ENCODE measurements at places on chromosomes 7 and 10.

GRCh38 chr10:131980761-131981428 lies 828 bp downstream of the BNIP3 start:
- no peak for DNase-seq

DNA sequence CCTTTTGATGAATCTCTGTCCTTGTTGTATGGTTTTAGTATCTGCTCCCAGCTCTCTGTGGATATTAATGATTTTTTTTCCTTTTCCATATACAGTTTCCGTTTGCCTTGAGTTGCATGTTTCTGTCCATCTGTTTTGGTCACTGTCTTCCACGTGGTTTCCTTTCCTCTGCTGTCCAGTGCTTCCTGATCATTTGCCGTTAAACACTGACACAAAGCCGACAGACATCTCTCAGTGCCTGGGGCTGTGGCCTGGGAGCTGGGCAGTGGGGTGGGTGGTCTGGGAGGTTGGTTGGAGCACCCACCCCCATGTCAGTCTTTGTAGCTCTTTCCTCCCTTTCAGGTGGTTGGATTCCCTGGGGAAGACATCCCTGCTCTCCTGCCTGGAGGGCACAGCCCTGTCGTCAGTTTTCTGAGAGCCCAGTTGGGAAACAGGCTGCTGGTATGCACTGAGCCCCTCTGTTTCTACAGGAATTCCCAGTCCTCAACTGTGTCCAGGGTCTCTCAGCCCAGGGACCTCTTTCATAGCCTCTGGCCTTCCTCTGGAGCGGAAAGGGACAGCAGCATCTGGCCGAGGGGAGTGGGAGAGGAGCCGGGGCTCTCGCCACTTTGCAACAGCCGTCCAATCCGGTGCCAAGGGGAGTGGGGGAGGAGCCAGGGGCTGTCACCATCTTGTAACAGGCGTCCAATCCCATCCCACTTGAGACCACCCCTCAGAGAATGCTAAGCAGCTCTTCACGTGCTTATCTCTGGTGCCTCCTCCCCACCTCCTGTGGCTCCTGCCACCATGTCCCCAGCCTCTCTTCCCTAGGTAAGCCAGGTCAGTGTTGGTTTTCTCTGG lies 26.7 kb upstream of the MKI67 start:
- no peak for DNase-seq

- DNase-seq: no peak
Observed at GRCh38 chr7:24017519-24017918, 266.5 kb upstream of the NPY start.

DNA sequence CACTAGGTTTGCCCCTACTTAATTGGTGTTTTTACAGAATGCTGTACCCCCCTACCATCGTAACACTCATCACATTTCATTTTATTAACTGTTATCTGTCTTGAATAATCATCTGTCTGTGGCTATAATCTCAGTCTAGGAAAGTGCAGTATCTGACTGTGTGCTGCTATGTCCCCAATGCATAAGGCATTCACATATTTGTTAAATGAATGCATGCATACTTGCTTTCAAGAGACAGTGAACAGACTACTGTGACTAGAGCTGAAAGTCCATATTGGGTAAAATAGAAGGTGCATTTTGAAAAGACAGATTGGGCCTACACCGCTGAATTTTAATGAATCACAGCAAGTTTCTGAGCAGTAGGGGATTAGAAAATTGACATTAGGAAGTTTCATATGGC lies 112.3 kb downstream of the ARHGAP12 start:
- DNase-seq: no peak

DNA sequence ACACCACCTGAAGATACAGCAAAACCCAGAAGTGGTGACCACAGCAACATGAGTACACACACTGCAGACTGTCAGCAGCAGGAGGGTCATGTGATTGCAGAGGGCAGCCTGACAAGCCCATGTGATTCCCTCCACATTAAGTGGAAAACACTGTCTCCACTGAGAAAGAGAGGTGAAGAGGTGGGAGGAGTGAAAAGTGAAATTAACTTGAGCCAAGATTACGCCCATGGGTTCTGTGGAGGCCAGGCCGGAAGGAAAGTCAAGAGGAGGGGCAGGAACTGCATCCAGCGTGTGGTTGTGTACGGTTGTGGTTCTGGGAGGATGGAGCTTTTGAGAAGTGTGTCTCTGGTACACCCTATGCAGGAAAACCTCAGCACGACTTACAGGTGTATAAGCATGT lies 138.5 kb downstream of the PLXNA4 start:
- DNase-seq: no peak

GRCh38 chr10:116490028-116490662 lies 55.6 kb upstream of the PNLIP start:
- no peak for DNase-seq

DNA sequence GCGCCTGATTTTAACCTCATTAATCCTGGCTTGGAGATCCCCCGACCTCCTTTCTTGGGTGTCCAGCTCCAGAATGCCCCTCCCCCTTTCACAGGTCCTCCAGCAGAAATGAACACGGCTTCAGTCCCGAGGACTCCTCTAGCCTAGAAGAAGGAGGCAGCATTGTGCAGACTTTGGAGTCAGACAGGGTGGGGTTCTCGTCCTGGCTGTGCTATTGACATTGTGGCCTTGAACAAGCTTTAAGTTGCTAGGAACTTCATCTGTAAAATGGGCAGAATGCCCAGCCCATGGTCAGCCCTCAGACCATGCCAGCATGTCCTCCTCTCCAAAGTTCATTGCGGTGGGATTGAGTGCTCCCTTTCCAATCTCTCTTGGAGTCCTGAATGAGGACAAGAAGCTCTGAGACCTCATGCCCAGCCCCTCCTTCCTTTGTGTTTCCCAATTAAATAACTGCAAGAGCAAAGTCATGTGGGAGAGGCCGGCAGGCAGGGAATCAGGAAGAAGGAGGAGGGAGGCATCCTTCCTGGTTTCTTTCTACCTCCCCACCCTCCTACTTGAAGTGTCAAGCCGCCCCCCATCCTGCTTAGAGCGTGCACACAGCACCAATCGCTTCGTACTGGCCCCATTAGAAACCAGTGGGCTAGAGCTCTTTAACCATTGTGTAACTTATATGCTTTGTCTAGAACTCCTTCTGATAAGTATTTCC lies 86.4 kb downstream of the RBM20 start:
- DNase-seq: no peak

GRCh38 chr7:129308047-129308446 lies 83.2 kb downstream of the AHCYL2 start:
- no peak for DNase-seq

- DNase-seq: no peak
Observed at GRCh38 chr10:126225672-126226008, 162.6 kb downstream of the ADAM12 start.

GRCh38 chr7:45646996-45647825 lies 73.0 kb downstream of the ADCY1 start:
- no peak for DNase-seq

DNA sequence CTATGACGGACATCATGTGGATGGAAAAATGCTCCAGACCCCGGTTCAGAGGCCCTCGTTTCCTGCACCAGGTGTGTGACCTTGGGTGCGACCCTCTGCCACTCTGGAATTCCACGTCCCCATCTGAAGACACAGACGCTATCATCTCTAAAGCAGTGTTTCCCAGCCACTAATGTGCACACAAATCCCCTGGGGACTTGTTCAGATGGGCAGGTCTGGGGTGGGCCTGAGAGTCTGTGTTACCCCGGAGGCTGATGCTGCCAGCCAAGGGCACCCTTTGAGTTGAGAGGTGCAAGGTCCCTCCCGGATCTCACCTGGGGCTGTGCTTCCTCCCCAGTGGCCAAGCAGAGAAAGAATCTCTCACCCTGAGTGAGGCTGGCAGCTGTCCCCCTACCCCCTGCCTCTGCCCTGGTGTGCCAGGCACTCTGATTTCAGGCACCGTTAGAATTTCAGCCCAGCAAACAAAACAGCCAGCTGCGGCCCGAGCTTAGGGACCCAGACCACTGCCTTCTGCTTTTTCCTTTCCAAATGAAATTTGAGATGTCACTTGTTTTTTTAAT lies 90.0 kb downstream of the SLIT1 start:
- DNase-seq: no peak

GRCh38 chr7:38163671-38164070 lies 14.4 kb upstream of the STARD3NL start:
- no peak for DNase-seq

GRCh38 chr10:118163217-118163616 lies 116.5 kb upstream of the RAB11FIP2 start:
- DNase-seq: no peak

DNA sequence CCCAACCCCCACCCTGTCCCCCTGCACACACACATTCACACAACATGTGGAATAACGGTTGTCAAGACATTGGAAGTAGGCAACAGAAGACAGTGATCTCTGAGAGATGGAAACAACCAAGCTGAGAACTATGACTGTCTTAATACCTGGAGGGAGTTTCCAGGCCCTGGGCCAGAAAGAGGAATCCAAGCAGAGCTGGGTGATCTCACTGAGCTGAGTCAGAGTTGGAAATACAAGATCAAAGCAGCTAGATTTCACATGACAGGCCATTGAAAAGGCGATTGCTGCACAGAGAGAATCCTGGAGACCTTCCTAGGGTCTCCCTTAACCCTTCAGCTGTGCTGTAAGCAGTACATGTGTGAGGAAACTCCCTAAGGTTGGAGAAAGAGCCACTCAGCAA lies 165.8 kb upstream of the PRSS1 start:
- DNase-seq: no peak

DNA sequence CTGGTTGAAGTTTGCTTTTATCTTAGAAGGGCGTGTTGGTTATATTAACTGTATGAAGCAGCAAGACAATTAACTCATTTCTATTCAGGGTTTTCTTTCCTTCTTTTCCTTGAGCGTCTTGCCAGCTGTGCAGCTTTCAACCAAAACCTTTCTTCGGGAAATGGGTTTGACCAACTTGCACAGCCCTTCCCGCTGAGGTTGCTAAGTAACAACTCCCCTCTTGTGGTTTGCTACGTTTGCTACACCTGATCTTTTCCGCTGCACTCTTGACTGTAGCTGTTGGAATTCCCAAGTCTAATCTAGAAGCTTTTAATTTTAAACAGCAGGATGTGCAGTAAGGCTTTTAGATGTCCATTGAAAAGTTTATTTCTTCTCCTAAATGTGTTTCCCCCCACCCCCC lies 116.9 kb downstream of the CDCA7L start:
- DNase-seq: no peak

DNA sequence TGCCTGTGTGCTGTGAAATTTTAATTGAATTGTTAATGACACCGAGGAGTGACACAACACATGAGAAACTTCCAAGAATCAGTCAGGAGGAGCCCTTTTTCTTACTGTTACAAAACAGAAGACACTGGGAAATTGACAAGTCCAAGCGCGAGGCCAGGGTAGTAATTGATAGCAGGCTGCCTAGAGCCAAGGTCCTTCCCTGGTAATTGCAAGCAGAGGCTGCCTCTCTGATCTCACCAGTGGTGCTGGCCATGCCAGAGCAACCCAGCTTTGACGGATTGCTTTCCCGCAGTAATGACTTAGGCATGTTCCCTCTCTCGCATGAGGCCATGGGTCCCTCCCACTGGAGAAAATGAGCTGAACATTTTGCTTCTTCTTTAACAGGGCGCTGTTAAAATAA lies 111.5 kb downstream of the LRMDA start:
- no peak for DNase-seq

- no peak for DNase-seq
Observed at GRCh38 chr10:64863836-64864235, 1342.6 kb downstream of the REEP3 start.

DNA sequence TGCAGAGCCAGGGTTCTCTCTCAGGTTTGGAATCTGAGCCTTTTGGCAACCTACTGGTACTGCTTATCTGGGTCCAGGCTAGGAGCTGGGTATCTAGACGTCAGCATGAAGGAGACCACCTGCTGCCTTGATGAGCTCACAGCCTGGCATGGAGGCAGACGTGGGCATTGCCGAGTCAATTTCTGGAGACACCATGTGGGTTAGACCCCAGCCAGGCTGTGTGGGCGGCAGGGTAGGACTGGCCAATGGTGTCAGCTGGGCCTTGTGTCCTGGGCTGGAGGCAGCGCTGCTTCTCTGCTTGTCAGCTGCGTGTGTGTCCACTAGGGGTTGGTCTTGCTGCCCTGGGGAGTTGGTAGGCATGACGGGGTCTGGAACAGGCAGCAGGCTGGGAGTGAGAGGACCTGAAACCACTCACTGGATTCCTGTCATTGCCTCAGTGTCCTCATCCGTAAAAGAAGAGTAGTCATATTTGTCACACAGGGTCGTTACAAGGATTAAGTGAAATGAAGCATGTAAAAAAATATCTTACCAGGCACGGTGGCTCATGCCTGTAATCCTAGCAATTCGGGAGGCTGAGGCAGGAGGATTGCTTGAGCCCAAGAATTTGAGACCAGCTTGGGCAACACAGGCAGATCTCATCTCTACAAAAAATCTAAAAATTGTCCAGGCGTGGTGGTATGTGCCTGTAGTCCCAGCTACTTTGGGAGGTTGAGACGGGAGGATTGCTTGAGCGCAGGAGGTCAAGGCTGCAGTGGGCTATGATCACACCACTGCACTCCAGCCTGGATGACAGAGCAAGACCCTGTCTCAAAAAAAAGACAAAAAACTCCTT lies 31.7 kb upstream of the ANKRD2 start:
- DNase-seq: no peak

GRCh38 chr7:404812-405488 lies 114.7 kb downstream of the PDGFA start:
- DNase-seq: peak; percentile 6

- peak; percentile 87 for DNase-seq
Observed at GRCh38 chr10:7484456-7485243, 73.8 kb upstream of the SFMBT2 start.

DNA sequence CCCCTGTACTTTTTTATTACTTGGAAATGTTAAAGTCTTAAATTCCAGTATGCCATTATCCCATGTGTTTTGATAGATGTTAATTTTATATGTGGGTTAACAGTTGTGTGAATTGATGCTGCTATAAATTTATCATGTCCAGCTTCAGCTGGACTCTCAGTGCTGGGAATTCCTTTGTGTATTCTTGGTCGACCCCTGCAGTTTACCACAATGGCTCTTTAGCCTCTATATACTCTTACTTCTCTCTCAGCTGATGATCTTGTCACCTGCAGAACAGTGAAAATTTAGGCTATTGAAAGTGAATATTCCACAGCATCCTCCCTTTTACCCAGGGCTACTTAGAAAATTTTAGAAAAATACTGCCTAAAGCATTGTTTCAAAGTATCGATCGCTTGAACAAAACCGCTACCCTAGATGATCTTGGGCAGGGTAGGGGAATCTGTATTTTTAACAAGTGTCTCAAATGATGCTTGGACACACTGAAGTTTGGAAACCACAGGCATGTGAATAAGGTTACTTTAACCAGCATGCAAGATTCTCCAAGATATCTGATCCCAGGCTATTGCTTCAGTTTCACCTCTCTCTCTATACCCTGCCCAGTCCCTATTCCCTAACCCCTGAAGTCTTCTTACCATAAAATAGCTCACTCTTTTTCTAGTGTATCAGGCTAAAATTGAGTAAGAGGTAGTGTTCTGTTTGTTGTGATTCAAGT lies 25.4 kb downstream of the LCOR start:
- DNase-seq: no peak

DNA sequence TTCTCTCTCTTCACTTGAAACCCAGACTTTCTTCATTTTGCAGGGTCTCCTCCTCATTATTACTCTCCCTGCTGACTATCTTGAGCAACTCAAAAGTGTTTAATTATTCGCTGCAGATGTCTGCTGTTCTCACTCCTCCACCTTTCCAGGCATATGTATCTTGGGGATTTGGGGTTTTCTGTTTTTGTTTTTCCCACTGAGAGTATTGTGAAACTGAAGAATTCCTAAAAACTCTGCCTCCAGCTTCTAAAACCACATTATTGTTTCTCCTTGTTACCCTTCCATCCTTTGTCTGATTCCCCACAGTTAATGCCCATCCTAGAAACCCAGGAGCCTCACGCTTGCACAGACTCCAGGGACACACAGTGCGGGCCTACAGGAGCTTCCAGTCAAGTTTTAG lies 51.3 kb downstream of the WNT2 start:
- DNase-seq: no peak
